ENCODE measurements at places on chromosomes 7 and 10.

DNA sequence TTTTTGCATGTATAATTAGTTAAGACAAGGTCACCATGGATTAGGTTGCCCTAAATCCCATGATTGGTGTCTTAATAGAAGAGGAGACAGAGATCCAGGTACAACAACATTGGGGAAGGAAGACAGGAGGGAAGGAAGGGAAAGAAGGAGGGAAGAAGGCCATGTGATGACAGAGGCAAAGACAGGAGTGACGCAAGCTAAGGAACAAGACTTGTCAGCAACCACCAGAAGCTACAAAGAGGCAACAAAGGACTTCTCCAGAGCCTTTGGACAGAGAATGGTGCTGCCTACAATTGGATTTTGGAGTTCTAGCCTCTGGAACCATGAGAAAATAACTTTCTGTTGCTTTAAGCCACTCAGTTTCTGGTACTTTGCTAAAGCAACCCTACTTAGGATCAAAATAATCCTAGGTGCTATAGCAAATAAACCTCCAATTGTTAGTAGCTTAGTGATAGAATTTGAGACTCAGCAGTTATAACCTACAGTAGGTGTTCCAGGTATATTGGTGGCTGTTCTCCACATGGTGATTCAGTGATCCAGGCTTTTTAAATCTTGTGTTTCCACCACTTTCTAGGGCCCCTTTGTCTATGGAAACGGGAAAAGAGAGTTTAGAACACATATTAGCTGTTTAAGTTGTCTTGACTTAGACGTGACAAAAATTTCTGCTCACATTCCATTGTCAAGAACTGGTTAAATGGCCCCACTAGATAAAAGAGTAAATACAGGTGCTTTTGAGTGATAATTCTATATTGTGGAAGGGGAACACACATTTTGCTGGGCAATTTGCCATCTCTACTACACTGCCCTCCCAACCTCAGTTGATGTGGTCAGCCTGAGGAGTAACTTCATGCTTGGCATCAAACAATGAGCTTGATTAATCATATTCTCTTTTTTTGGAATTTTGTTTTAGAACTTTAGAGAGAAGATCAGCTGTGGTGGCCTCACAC, 70.5 kb upstream of the SP4 start:
- DNase-seq = no peak

- no peak for DNase-seq
Observed at GRCh38 chr10:90640756-90641155, 217.1 kb downstream of the HTR7 start.

GRCh38 chr10:118808601-118809356, 54.0 kb upstream of the CACUL1 start:
- DNase-seq = no peak

GRCh38 chr7:55787796-55788195, 74.8 kb downstream of the SEPTIN14 start:
- DNase-seq = no peak

DNA sequence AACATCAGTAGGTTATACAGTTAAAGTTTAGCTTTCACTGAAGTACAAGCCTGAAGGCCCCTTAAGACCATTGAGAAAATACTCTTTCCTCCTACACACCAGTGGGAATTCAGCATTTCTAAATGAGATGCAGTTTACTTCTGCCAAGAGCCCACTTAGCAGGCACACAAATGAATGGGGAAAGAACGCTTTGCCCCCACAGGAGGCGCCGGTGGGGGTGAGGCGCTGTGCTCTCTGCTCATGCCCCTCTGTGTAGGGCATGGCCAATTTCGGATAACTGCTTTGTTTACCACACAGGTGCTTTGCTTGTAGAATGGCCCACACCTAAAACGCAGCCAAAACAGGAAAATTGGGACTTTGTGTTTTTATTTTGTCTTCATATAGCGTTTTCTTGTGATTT, 15.9 kb upstream of the LAT2 start:
- DNase-seq = no peak

DNA sequence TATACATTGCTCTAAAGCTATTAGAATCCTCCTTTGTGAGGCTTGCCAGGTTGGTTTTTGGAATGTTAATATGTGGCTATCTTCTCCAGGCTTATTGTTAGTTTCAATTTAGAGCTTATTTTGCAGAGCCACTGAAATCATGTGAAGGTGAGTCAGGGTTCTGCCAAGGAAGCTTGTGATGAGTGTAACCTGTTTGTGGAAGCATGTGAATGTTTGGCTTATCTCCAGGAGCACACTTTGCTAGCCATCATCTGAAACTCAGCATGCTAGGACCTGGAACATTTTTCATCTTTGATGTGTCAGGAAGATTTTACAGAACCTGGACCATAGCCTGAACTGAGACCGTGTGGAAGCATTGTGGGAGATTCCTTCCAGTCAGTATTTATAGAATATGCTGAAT, 197.3 kb downstream of the PPP1R9A start:
- DNase-seq = no peak

DNA sequence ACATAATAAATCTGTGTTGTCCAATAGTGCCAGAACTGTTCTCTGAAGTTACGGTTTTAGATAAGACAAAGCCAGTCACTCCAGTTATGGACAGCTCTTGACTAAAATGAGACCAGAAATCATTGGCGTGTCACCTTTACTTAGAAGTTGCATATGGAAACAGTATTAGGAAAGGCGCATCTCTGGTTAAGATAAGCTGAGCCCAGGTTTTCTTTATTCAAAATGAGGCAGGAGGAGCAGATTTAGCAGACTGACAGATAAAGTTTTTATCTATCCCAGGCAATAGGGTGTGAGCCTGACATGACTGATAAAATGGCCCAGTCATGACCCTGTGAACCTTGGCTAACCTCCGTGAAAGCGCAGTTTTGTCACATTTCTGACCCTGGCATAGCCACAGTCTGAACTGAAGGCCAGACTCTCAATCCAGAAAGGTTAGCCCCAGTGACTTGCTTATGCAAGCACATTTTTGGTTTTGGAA, 4.2 kb downstream of the CYP26A1 start:
- DNase-seq = no peak

DNA sequence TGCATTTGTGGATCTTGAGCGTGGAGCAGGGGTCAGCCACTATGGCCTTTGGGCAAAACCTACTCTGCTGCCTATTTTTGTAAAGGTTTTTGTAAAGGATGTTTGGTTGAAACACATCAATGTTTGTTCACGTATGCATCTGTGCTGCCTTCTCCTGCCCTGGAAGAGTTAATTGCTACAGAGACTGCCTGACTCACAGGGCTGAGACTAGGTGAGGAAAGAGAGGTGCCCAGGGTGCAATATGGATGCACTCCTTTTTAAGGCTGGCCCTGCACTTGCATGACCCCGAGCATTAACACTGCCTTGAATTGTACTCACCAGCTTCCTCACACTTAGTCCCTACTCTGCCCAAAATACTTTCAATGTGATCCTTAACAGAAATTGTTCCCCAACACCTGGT, 20.9 kb upstream of the NAMPT start:
- no peak for DNase-seq

DNA sequence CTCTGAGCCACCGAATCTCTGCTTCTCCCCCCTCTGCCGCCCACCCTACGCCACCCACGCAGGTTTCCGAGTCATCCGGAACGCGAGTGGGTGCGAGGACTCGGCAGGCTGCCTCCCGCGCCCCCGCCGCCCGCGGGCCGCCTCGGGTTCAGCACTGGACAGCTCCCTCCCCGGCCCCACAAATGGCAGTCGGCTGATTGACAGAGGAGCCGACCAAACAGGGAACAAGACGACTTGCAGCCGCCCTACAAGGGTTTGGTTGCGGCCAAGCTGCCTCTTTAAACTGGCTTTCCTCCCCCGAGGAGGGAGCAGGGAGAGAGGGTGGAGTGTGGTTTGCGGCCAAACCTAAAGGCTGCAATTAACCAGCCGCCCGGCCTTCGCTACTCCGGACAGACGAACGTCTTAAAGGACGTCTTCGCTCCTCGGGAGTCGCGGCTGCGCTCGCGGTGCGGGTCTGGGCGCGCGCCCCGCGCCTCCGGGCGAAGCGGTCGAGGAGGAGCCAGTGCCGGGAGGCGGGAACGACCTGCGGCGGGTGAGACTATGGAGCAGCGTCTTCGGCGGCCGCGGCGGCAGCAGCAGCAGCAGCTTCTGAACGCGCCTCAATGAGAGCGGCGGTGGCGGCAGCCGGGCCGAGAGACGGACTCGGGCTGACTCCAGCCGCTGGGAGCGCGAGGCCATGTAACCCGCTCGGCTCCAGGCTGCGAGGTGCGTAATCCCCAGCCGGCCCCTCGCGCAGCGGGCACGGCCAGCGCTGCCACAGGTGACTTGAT, at the start of gene GPR158:
GPR158 (plus strand) TSS at position 541 of the 770 bp plus-strand sequence. CDS start 420 bp downstream, outside the sequence.
- DNase-seq = peak; percentile 86

DNA sequence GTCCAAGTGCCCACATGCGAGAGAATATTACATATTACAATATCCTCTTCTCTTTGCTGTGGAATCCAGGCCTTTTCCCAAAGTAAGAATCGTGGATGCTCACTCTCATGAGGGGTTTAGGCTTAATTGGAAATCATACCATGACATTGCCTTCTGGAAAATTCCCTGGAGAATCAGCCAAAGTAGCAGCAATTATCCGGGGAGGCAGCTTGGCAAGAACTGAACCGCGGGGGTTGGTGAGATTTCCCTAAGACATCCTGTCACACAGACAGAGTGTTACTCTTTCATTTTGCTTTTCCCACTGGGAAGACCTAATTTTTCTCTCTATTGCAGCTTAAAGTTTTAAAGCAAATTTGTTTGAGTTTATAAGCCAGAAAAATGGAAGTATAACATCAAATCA, 463.6 kb upstream of the DPP6 start:
- DNase-seq = no peak

DNA sequence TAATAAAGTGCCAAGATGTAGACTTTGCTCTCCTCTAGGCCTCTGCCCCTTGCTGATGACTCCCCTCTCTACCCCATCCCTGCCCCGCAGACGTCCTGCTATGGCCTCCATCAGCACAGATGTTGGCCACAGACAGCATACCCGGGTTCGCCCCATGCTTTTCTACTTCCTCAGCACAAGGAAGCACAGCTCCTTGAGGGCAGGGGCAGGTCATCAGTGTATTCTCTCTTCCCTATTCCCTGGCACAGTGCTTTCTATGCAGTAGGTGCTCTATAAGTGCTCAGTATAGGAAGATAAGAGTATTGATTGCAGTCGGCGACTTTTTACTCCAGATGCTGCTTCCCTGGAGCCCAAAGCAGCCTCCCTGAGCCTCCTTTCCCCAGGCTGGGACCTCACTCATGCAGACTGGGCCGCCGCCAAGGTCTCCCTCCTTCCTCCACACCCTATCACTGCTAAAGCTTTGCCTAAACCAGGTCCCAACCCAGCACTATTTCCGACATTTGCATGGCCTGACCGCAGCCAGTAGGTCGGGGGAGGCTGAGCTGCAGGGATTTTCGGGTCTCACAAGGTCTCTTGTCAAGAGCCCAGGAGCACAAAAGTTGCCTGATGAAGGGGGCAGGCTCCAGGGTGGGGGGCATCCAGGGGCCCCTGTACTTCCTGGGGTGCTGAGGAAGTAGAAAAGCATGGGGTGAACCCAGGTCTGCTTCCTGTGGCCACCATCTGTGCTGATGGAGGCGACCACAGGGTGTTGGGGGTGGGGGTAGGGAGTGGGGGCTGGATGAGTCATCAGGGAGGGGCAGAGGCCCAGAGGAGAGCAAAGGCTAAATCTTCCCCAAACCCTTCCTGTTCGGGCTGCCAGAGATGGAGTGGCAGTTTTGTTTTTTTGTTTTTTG, 8.0 kb downstream of the CALHM3 start:
- peak; percentile 65 for DNase-seq

Data from WERI-Rb-1 (cell line).